ENCODE measurements at places on chromosomes 11 and 22.
A peak's percentile ranks its signal among the peaks of the same experiment; 100 is the strongest.

DNA sequence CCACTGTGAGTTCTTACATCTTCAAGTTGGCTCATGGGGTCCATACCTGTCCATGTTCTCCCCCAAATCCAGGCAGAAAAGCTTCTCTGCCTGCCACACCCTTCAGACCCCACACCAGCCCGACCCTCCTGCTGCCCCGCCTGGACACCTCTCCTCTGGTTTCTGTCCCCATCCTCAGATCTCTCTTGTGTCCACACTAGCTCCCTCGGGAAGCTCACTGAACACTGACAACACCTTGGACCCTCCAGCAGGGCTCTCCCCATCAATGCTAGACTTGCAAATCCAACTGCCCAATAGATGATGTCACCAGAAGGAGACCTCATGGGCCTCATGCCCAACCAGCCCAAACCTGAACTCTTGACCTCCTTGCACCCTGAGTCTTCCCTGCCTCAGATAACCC, 2.9 kb downstream of the SCARF2 start:
- DNase-seq = no peak

- no peak for DNase-seq
These were observed 32.2 kb upstream of the PLET1 start for GRCh38 chr11:112292785-112293407.

DNA sequence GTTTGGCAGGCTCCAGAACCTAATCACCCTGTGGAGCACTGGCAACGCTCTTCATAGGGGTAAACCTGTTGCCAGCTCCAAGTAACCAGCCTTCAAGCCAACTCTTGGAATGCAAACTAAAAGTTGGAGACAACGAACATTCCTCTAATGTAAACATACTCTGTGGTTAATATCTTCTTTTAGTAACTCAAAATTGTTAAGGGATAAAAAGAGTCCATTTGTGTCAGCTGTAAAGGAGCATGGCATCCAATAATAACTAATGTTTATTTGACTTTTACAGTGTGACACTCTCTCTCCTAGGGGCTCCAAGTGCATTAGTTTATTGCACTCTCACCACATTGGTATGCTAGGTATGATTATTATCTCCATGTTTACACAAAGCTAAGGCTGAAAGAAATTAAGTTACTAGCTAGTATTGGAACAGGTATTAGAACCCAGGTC, 31.0 kb upstream of the AMOTL1 start:
- no peak for DNase-seq

DNA sequence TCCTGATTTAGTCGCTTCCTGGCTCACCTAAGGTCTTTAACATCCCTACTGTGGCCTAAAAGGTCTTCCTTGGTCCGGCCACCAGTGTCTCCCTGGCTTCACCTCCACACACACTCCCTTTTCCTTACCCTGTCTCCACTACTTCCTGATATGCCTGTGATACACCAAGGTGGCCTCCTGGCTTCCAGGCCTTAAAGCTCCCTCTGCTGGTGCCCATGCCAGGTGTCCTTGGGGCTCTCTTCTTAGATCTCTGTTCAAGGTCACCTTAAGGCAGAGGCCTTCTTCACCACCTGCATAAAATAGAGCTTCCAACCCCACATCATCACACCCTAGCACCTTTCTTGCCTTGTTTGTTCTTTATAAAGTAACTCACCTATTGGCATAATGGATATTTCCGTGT, 787.7 kb downstream of the NTM start:
- DNase-seq = peak; percentile 21

DNA sequence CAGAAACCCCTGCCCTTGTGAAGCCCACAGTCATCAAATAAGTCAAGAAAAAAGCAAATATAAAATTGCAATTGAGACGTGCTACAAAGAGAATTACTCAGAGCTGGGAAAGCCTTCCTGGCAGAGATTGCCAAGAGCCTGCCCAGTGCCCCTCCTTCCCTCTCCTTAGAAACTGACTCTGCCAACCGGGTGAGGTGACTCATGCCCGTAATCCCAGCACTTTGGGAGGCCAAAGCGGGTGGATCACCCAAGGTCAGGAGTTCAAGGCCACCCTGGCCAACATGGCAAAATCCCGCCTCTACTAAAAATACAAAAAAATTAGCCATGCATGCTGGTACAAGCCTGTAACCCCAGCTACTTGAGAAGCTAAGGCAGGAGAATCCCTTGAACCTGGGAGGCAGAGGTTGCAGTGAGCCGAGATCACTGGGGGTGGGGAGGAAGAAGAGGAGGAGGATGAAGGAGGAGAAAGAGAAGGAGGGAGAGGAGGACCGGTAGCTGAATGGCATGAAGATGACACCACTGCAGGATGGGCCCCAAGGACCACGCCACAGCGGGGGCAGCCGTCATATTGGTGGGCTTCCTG, 76.1 kb upstream of the RTL6 start:
- DNase-seq = no peak

GRCh38 chr11:126355926-126356897, 726 bp downstream of the ST3GAL4 start:
- DNase-seq = peak; percentile 40

- no peak for DNase-seq
These were observed 3.8 kb upstream of the GP1BB start for GRCh38 chr22:19719488-19720021.

Data from HEK293T (cell line).